Liver (tissue), 10 donors: ENCODE measurements at places on chromosomes 2 and 18. TPM values are rescaled to one million over a fixed set of nuclear protein-coding genes. Genes with fewer than 3 reads are reported as not detected.

CYP26B1 gene
- 0.47 TPM for polyA plus RNA-seq

SCG2 gene
- polyA plus RNA-seq = not detected

CHMP1B gene
- 18.7 TPM for polyA plus RNA-seq

CHST10 gene
- polyA plus RNA-seq = 0.11 TPM

UBR3 gene
- polyA plus RNA-seq = 22.5 TPM

DNA sequence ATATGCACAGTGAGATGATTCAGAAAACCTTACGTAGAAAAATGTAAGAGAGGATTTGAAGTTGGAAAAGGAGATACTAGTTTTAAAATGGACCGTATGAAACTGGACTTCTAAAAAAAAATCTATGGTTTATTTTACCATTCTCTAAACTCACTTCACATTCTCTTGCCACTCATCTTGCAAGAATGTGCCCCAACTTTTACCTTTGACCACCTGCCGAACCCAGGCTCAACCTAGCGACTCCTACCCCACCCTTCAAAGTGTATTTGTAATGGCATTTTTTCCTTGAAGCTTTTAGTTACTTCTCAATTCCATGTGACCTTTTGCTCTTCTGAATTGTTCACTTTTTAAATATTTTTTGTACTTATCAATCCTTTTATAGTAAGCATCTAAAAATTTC, 160.8 kb downstream of the PHLPP1 start:
- DNase-seq = no peak

DNA sequence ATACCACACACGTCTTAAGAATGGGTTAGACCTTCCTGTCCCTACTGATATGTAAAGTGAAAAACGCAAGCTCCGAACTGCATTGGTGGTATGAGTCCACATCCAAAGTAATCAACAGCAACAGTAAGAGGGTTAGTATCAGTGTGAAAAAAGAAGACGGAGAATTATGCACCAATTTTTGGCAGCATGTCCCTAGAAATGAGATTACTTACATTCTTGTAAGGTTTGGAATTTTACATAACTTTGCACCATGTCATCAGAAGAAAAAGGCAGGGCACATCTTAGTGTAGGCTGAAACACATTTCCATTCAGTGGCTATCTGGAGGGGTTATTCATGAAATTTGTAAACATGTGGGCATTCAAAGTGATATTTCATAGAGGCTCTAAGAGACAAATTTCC, 88.2 kb downstream of the LONRF2 start:
- no peak for DNase-seq

DNA sequence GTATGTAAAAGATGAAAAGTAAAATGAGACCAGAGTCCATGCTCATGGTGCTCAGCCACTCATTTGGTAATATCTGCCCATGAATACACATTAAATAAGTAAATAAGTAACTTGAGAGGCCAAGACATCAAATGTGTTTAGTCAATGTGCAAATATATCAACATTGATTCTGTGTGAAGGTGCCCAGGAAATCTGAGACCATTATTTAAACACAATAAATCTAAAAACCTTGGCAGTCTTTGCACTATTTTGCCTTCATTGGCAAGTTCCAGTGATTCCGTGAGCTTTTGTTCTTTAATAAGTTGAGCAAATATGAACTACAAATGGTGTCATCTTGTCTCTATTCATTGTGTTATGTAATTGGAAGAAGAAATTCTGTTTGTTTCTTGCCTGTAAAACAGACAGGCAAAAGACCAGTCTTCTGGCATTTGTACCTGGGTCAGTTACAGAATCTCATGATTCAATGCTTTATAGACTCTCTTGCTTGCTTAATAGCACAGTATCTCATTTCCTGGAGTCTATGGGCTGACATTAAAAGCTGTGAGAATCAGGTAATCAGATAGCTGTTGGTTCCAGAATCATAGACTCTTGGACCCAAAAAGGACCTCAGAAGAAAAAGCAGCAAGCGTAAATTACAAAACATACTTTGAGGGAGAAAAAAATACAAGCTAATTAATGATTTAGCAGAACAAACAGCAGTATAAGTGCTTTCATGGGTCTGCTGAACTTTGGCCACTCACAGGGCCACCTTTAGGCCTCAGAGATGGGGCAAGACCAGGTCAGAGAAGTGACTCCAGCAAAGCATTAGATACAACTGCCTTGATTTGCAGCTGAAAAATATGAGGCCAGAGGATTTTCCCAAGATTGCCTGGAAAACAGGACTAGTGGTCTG, 20.0 kb upstream of the SERPINB3 start:
- no peak for DNase-seq
